Large intestine (tissue), 12 donors: ENCODE measurements at places on chromosomes 2 and 18.

GRCh38 chr2:1698188-1698945 lies 45.9 kb downstream of the PXDN start:
- DNase-seq = no peak

- DNase-seq = peak; percentile 12
These were observed 6.5 kb downstream of the GREB1 start for GRCh38 chr2:11540148-11540995.

- DNase-seq = peak; percentile 7
These were observed 14.5 kb downstream of the EPC2 start for GRCh38 chr2:148658807-148659722.

DNA sequence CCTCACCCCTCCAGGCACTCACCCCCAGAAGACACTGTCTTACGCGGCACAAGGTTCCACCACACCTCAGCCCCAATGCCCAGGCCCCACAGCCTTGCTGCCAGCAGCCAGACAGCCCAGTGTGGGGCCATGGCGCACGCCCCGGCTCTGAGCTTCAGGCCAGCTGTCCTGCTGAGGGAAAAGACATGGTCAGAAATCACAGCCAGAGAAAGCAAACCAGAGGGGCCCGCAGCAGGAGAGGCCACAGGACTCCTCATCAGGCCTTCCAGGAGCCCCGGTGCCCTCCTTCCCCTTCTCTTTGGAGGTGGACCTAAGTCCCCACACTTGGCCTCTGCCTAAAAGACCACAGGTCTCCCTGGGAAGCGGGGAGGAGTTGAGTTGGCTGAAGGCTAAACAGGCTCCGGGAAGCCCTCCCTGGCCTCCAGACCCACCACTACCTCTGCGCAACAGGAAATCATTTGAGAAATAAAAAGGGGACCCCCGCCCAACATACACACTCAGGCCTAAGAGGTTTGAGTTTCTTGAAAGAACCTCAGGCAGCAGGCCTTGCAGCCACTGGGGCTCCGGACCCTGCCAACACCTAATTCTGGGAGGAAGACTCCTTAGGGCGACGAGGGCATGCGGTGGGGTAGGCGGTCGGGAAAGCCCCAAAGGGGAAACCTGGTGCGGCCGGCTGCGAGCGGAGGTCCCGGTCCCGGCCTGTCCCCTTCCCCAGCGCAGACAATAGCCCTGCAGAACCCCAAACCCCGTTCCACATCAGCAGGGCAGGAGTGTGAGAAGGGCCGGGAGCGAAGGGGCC lies 1.9 kb downstream of the SEMA4C start:
- no peak for DNase-seq

DNA sequence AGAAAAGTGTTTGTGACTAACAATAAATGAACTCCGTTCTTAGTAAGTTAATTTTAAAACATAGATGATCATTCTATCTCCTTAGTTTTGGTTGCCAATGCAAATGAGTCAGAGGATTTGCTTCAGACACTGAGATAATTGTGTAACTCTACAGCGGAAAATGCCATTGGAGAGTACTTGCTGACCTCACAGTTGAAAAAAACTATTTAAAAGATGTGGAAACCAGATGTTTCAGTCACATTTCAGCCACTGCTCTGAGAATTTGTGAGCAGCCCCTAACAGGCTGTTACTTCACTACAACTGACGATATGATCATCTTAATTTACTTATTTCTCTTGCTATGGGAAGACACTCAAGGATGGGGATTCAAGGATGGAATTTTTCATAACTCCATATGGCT lies at the start of gene TNFAIP6:
Gene TNFAIP6, plus strand, starts transcription at position 234 of the 400 bp plus-strand sequence. Its CDS starts 75 bp downstream, at position 309.
- DNase-seq = peak; percentile 16

- DNase-seq = no peak
These were observed 50.3 kb upstream of the ST3GAL5 start for GRCh38 chr2:85939131-85939530.

GRCh38 chr18:13366962-13367892 lies 148.7 kb downstream of the LDLRAD4 start:
- no peak for DNase-seq

GRCh38 chr2:227147023-227147422 lies 17.0 kb downstream of the COL4A4 start:
- no peak for DNase-seq

GRCh38 chr2:23622966-23623675 lies 238.1 kb downstream of the KLHL29 start:
- no peak for DNase-seq

DNA sequence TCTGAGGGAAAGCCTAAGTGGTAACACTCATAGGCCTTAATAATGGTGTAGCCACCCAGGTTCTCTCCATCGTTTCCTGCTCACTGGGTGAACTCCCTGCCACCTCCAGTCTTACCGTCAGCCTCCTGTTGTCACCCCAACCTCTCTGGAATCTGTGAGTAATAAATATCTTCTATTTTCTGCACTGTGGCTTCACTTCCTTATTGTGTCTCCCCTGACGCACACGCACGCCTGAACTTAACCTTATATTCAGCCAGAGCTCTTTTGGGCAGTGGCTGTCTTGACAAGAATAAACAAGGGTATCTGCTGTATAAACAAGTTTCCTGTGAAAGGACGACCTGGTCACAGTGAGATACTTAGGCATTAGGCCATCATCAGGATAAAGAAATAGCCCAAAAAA lies 467.2 kb downstream of the SPAG16 start:
- no peak for DNase-seq

DNA sequence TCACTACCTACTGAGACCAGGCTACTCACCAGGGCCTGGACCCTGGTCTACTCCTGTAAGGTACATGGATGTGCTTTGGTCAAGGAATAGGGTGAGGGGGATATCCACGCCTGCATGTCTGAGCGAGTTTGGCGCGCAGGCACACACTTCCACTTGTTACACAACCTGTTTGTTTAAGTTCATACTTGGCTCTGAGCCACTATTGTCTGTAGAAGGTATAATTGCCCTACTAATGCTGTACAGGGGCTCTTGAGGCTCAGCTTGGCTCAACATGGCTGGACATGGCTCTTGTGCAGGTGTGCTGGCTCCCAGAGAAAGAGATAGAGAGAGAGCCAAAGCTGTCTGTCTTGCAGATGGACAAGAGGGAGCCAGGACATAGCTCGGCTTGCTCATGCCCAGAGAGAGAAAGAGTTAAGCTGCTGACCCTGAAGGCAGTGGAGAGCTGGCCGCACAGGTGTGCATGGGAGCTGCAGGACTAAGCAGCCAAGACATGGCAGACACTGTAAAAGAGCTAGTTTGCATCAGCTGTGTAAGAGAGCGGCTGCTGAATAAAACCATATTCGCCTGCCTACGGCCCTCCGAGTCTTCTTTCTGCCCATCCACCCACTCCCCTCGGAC lies 35.2 kb downstream of the NPPC start:
- DNase-seq = no peak

DNA sequence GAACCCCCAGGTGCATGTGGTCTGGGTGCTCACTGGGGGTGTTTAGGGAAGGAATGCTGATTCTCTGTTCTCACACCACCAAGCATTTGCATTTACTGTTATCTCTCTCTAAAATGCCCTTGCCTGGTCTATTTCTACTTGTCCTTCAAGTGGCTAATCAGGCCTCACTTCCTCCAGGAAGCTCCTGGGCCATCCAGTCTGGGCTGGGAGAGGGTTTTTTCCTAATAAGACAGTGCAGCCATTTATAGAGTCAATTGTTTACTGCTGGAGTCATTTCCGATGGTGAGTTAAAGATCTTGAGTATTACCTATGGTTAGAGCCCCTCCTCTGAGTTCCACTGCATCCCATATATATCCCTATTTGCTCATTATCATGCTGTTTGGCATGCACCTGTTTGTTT lies 25.2 kb upstream of the ITGA6 start:
- no peak for DNase-seq

- no peak for DNase-seq
These were observed 65.9 kb downstream of the PDE11A start for GRCh38 chr2:178006710-178007109.

DNA sequence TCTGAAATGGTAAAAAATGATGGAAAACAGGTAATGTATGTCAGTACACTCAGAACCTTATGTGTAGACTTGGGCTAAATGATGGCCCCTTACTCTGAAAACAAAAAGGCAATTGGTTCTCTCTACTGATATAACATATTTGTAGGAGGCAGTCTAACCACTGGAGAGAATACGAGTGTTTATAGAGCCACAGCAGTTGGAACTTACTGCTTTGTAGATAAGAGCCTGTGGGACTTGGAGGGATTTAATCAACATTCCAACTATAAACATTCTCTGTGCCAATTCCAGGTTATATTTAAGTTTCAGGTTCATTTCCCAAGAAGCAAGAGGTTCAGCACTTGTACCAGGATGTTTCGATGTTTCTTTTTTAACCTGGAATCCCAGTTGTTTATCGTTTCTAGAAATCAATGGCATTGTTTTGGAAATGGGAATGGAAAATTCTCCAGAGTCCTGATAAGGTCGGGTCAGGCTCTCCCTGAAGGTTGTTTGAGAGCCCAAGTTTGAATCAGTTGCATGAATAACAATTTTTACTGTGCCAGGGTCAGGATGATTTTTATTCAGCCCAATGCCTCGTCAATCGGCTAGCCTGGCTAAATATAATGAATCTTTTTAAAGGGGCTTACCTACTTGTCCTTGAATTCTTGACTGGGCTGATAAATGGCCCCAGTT lies 278.4 kb upstream of the FAM98A start:
- no peak for DNase-seq

DNA sequence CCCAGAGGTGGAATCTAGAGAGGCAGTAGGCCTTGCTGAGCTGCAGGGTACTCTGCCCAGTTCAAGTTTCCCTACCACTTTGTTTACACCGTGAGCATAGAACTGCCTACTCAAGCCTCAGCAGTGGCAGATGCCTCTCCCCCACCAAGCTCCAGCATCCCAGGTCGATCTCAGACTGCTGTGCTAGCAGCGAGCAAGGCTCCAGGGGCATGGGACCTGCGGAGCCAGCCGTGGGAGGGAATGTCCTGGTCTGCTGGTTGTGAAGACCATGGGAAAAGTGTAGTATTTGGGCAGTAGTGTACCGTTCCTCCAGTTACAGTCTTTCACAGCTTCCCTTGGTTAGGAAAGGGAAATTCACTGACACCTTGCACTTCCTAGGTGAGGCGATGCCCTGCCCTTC lies 50.6 kb upstream of the FSIP2 start:
- DNase-seq = no peak

DNA sequence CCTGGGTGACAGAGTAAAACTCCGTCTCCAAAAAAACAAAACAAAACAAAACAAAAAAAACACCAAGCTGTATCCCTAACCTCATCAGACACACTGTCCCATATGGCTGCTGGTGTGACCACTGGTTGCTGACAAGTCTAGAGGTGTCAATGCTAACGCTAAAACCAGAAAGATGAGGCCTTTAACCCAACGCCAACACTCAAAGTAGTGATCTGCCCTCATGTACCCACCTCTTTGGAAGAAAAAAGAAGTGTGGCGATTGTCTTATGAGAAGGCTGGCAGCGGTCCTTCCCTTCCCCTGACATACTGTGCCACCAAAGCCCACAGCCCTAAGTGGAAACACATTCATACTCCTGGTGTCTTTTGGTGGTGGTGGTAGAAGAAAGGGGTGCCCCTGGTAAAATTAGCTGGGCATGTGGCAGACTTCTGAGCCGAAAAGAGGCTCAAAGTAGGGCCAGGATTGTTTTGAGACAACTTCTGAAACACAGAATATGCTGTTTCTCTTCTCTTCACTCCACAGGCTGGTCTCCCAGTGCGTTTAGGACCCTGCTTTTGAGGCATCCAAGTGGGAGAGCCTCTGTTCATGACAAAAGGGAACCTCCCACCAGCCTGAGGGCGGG lies 9.8 kb downstream of the SERTAD2 start:
- DNase-seq = no peak

DNA sequence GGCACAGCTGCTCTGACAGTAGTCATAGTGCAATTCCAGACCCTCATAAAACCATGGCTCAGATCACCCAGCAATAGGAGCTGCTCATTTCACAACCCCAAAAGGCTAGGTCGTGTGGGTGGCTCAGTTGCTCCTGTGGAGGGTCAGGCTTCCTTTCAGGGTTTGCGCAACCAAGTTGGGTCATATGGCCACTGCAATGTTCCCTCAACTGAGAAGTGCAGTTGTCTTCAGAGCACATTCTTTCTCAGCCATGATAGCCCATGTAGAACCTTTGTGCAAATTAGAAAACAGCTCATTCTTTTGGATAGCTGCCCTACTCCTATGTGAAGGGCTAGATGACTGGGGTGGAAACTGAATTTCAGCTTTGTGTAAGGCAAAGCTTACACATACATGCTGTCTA lies 3.2 kb downstream of the SERPINB13 start:
- no peak for DNase-seq

DNA sequence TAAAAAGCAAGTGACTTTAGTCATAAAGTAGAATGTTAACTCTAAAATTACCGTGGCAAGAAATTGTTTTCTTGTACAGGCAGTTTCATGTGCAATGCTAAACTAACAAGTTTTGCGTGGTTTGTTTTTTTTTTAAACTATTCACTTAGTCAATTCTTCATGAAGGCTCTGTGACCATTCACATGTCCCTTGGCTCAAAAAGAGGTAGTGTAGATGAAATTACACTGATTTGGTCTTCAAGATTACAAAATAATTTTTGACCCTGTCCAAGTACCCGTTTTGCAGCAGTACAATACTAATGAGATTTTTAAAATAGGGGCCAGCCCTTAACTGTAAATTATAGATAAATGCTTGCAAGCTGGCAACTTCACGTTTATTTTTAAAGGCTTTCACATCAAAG lies 1.3 kb downstream of the TMEM131 start:
- DNase-seq = no peak

- no peak for DNase-seq
These were observed 536.3 kb upstream of the TNP1 start for GRCh38 chr2:217396165-217396564.

DNA sequence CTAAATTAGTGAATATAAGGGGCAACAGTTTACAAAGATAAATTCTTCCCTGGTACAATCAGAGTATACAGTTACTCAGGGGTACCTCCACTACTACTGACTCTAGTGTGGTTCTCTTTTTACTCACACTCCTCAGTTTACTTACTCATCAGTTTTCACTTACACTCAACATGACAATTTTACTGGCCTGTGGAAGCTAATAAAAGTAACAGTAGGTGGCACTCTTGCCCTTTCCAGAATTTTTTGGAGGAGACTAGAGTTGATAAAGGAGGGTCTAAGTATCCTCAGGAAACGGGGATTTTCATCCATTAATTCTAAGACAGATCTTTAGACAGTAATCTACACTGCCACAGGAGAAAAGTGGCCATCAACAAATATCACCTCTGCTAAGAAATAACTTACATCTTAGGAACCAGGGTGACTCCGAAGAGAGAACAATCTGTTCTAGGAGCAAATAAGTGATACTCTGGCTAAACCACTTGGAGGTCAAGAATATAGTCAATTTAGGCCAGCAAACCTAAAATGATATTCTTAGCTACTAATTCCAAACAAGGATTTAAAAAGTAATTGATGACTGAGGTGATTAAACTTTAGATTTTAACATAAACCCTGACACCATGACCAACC lies 61.3 kb downstream of the ATL2 start:
- DNase-seq = peak; percentile 16

DNA sequence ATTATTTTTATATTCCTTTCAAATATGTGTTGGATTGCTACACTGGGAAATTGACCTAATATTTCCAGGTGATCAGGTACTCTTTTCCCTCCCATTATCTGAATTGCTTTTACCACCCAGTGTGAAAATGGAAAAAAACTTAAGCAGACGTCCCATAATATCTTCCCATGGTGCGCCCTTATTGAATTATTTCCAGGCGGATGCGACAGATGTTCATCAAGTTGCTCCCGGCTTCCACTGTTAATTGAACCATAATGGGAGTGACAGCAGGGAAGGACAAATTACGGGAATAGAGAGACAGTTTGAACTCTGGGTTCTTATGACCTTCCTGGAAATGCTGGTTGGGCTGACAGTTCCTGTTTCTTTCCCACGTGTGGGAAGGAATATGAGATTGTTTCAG lies 93.3 kb downstream of the THSD7B start:
- no peak for DNase-seq

GRCh38 chr2:174052584-174052976 lies 87.4 kb upstream of the SP3 start:
- DNase-seq = no peak
